HT-29 (cell line): ENCODE measurements at places on chromosomes 7 and 10.
A peak's percentile ranks its signal among the peaks of the same experiment; 100 is the strongest.

DNA sequence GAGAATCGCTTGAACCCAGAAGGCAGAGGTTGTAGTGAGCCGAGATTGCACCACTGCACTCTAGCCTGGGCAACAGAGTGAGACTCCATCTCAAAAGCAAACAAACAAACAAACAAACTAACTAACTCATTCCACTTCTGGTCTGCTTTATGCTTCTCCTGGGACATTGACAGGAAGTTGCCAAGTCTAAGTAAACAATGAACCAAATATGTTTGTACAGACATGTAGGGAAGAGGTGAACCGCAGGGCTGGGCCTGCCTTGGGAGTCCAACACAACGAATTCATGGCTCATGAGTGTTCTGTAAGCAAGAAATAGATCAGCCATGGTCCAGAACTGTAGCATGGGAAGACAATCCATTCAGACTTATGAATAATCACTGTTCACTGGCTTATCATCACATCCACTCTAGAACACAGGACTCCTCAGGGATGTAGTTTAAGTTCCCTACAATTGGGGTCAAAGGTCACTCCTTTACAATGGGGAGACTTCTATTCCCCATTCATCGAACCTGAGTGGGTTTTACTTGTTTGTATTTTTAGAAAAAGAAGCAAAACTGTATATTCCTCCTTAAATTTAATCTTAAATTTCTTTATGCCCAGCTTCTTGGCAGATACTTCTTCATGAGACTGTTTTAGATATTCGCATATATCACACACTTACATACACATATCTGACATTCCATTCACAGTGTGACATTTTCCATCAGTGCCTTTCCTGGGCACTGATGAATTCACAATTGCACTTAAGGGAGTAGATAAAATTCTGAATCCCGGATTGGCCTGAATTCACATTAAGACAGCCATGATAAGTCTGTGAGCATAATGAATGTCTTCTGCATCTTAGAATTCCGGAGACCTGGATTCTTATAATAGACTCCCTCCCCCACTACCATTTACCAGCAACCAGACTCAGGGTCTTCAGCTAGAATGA, 159.1 kb upstream of the EEPD1 start:
- DNase-seq: peak; percentile 66

- DNase-seq: no peak
Measured at GRCh38 chr7:100455206-100455605, 8.9 kb downstream of the SPACDR start.

GRCh38 chr10:49834976-49835375, 72.9 kb upstream of the OGDHL start:
- DNase-seq: peak; percentile 18

- DNase-seq: no peak
Measured at GRCh38 chr10:93293999-93294398, 188.1 kb downstream of the MYOF start.

- no peak for DNase-seq
Measured at GRCh38 chr10:59878915-59879314, 27.4 kb downstream of the CCDC6 start.

- no peak for DNase-seq
Measured at GRCh38 chr7:47914717-47915615, 33.3 kb downstream of the PKD1L1 start.

DNA sequence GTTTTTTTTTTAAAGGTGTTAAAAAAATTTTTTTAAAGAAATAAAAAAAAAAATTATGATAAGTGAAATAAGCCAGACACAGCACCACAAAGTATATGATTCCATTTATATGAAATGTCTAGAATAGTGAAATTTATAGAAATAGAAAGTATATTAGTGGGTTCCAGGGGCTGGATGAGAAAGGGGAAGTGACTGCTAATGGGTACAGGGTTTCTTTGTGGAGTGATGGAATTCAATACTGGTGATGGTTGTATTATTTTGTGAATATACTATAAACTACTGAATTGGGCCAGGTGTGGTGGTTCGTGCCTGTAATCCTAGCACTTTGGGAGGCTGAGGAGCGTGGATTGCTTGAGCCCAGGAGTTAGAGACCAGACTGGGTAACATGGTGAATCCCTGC, 82.2 kb downstream of the KBTBD2 start:
- no peak for DNase-seq

DNA sequence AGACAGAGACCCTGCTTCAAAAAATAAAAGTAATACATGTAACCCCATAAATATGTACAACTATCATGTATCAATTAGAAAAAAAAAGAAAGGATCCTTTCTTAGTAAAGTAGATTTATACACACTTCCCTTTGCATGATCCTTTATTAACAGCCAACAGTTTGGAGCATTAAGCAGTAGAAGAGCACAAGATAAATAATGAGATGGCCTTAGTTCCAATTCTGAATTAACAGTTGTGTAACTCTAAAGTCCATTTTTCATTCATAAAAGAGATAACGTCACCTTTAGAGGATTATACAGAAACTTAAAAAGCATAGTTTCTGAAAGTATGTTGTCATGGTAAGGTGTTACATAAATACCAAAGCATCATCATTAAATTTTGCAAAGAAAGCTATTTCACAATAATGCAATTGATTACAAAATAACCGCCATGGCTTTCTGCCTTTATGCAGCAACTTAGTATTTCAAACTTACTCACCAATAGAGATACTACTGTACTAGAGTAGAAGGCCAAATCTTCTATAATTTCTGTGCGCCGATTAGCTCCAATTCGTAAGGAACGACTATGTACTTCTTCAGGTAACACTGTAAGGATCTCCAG, 40.3 kb downstream of the TNPO3 start:
- DNase-seq: no peak

GRCh38 chr10:11180228-11180627, 162.6 kb downstream of the CELF2 start:
- no peak for DNase-seq

GRCh38 chr10:14918964-14919363, 34.9 kb downstream of the DCLRE1C start:
- no peak for DNase-seq

GRCh38 chr7:17094963-17095574, 203.4 kb upstream of the AHR start:
- DNase-seq: peak; percentile 54

GRCh38 chr10:124143721-124144120, 50.3 kb upstream of the CHST15 start:
- DNase-seq: no peak

DNA sequence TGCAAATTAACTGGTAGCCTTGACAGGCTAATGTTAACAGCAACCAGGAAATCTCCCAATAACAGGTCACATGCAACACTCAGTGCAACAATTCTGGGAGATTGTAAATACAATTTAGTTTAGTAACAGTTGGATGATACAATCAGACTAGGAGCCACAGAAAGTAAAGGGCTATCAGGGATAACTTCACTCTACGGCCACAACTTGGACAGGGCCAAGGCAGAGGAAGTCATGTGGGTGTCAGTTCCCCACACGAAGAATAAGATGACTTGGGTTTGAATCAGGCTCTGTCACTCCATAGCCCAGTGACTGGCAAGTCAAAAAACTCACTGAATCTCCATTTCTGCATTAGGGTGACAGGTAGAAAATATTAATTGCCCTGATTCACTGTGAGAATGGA, 217.3 kb upstream of the CCDC6 start:
- no peak for DNase-seq

- DNase-seq: no peak
Measured at GRCh38 chr10:69969977-69970376, 82.7 kb upstream of the MACROH2A2 start.

DNA sequence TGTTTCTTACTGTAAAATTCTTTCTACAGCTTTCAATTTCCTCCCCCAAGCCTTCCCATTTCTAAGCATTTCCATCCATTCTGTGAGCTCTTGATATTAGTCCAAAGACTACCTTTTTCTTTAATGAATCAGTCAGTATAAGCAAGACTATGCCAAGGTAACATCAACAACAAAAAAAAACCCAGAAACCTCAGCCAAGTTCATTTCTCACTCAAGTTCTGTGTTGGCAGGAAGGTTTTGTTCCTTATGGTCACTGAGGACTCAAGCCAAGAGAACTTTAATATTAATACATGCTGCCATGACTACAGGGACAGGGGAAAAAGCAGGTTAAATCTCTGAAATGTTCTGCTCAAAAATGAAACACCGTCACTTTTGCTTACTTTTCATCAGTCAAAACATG, 621.2 kb upstream of the NRP1 start:
- DNase-seq: no peak
